Glomerular endothelial cell (primary cell): ENCODE measurements at places on chromosomes 7 and 10. TPM values are rescaled to one million over a fixed set of nuclear protein-coding genes. Genes with fewer than 3 reads are reported as not detected.

DNA sequence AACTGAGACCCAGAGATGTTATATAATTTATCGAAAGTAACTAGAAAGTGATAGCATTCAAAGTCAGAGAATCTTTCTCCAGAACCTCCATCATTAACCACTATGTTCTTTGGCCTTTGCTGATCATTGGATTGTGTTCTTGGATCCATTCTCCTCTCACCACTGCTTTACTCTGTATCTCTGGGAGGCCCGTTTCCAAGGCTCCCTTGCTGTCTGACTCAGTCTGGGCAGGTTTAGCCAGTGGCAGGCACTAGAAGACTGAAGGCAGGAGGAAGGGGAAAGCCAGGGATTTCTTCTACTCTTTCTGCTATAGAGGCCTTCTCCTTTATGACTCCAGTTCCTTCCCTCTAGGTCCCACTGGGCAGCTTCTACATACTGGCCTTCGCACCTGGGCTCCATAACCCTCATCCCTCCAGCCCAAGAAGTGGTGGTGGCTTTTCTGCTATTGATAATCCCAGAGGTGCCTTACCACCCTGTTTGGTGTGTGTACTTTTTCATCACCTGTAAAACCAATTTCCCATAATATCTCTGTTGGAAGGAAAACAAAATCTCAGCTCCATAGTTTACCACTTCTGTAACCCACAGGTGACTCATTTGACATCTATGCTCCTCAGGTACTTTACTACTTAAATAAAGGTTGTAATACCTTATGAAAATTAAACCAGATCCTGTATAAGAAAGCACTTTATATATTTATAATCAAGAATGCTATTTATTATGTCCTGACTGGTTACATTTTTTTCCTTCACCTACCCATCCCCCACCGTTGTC is 36.0 kb downstream of the BCAP29 start:
- no peak for DNase-seq

DNA sequence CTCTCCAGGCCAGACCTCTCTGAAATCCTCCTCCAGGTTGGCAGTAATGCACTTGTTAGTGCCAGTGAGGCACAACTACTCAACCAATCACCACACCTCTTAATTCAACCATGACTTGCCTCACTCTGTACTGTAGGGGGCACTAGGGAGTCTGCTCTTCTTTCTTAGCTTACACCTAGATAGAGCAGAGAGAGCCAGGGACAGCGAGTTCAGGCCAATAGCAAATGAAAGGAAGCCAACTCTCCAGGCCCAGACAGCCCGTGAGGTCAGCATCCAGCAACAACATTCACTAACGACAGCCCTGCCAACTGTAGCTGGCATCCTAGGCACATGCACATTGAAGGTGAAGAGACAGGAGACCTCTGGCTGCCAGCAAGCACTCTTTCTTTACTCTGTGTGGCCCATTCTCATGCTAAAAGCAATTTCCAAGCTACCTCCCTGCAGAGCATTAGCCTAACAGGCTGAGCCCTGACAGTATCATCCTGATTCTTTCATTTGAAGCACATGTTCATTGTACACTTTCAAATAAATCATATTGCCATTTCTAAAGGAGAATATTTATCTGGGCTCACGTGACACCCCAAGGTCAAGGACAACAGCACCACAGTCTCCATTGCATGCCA is 136.3 kb downstream of the DPY19L1 start:
- DNase-seq, result no peak

DNA sequence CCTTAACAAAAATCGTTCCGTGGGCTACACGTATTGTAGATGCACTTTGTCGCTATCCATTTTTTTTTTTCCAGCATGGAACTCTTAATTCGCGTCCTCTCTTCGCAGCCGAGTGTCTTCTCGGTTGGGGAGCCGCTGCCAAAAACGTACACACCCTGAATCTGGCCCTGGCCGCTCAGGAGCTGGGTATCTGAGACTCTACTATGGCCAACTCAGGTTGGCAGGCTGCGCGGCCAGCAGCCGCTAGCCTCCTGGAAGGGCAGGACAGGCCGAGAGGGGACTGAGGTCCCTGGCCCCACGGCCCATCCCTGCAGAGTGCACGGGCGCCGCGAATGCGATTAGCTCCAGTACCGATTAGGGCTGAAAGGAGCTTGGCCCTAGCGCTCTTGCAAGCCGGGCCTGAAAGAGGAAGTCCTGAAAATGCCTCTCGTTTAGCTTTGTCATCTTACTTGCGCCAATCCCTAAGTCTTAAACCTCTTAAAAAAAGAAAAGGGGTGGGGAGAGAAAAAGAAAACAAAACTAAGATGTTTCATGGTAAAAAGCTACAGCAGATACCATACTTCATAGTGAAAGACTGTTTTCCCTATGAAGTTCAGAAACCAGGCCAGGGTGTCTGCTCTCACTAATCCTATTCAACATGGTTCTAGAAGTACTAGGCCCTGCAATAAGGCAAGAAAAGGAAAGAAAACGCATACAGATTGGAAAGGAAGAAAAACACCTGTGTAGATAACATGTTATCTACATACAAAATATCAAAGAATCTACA is 113.2 kb upstream of the RHEB start:
- DNase-seq, result no peak

DNA sequence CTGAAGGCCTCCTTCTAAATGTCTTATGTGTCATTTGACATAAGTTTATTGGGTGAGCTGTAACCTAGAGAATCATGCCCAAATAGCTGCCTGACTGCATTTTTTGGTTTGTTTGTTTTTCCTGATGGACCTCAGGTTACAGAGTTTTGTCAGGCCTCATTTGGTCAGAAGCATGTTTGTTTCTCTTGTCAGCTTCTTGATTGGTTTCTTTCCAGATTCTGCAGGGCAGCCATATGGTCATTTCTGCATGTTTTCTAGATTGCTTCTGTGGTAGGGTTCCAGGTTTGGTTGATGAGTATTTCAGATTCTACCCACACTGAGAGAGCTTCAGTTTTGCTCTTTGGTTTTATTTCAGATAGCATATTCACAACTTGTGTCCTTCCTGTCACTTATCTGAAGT is 28.0 kb downstream of the GLCCI1 start:
- no peak for DNase-seq

- DNase-seq, result no peak
Measured at GRCh38 chr10:1462994-1463633, 274.2 kb downstream of the ADARB2 start.

DNA sequence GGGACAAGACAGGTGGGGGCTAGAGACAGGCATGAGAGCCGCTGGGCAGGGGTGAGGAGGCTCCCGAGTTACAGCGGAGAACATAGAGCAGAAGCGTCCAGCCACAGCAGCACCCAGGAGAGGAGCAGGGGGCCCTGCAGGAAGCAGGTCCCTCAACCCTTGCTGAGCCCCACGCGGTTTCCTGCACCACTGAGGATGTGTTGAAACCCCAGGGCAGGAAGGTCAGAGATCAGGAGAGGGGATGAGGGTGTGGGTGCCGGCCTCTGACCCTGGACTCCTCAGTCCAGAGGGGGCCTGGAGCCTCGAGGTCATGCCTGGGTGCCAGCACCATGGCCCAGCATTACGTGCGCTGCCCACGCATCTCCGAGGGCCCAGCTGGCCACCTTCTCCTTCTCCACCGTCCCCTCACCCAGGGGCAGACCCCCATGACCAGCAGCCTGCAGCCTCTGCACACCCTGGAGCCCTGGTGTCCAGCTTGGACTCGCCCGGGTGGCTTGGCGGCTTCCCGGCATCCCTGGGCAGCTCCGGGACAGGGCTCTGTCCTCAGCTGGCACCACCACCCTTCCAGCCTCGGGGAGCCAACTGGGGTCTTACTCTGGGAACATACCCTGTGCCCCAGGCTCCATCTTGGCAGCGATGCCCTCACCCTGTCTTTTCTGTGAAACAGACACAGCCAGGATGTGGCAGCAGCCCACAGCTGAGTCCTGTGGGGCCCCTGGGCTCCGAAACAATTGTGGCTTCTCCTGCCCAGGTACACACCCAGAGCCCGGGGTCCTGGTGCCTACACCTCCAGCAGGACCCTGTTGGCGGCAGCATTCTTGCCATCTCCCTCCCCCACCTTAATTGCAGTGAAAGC is 52.0 kb downstream of the STK32C start:
- DNase-seq, result no peak

The SORBS1 gene
- total RNA-seq, result 4.2 and 4.7 TPM in 2 replicates

The RASA4 gene
- total RNA-seq, result 22.0 and 30.1 TPM in 2 replicates

- no peak for DNase-seq
Measured at GRCh38 chr10:102628451-102628911, 15.8 kb upstream of the TRIM8 start.

DNA sequence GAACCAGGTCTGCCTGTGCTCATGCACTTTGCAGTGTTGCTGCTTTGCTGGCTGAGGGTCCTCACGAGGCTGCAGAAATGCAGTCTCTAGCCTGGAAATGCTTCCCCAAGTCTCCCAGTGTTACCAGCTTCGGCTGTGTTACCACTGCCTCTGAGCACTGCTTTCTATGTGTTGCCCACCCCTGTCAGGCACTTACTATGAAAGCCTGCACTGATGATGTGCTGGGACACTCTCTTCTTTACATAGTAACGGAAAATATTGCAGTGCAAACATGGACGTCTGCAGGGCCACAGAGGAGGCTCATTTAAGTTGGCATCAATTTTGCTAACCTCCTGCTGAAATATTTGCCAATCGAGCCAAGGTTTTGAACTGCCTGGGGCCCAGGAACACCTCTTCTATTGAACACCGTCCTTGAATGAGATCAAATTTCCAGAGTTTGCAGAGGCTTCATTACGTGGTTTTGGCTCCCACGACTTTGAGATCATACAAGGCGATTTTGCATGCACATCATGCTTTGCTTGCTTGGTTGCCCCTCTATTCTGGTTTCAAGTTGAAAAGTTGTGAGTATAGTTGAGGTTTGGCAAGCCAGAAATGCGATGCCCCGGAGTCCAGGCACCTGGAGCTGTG is 404.7 kb upstream of the PODXL start:
- no peak for DNase-seq

DNA sequence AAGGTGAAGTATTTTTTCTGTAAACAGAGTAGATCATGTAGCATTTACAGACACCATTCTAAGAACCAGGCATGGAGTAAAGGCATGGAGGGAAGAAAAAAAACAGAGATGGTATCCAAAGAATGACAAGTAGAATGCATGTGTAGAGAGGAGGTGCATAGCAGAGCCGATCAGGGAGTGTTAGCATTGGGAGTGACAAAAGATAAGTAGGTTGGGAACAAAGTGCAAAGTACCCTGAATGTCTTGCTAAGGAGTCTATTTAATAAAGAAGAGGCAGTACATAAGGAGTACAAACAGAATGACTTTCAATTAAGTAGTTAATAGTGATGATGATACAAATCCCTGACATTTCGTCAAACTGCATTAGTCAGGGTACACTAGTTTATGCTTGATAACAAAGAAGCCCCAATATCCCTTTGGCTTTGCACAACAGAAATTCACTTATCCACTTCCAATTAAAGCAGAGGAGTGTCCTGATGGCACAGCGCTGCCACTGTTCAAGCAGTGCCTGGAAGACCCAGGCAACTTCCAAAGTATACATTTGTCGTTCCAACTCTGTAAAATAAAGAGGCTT is 371.5 kb downstream of the TNS3 start:
- DNase-seq, result no peak

The TSPAN33 gene
- total RNA-seq, result 0.18 and 0.68 TPM in 2 replicates
